Caco-2 (cell line): ENCODE measurements at places on chromosomes 13 and 19. TPM values are rescaled to one million over a fixed set of nuclear protein-coding genes. Genes with fewer than 3 reads are reported as not detected.

Gene NCLN
- 87.3 and 94.2 TPM in 2 replicates for total RNA-seq

Gene ELSPBP1
- not detected in 2 replicates for total RNA-seq

Gene ZNF844
- total RNA-seq: 0.72 and 1.0 TPM in 2 replicates

Gene NLRP4
- not detected in 2 replicates for total RNA-seq

Gene GPC6
- total RNA-seq: 0.07 and 0.16 TPM in 2 replicates

Gene PIK3R2
- 34.3 and 37.8 TPM in 2 replicates for total RNA-seq

Gene GNA15
- total RNA-seq: not detected in 2 replicates

Gene PTPRS
- 65.0 and 65.6 TPM in 2 replicates for total RNA-seq

Gene PSG4
- total RNA-seq: not detected in 2 replicates

Gene APOC1
- total RNA-seq: 246 and 250 TPM in 2 replicates

Gene PLIN5
- 0.73 and 0.84 TPM in 2 replicates for total RNA-seq

Gene NMRK2
- total RNA-seq: not detected in 2 replicates

Gene KIR3DL2
- total RNA-seq: not detected in 2 replicates

Gene ZNF611
- 27.5 and 28.5 TPM in 2 replicates for total RNA-seq

Gene IQCN
- total RNA-seq: 1.5 and 2.1 TPM in 2 replicates

- no peak for DNase-seq
Measured at GRCh38 chr19:35898499-35898809, 1.9 kb downstream of the NFKBID start.

DNA sequence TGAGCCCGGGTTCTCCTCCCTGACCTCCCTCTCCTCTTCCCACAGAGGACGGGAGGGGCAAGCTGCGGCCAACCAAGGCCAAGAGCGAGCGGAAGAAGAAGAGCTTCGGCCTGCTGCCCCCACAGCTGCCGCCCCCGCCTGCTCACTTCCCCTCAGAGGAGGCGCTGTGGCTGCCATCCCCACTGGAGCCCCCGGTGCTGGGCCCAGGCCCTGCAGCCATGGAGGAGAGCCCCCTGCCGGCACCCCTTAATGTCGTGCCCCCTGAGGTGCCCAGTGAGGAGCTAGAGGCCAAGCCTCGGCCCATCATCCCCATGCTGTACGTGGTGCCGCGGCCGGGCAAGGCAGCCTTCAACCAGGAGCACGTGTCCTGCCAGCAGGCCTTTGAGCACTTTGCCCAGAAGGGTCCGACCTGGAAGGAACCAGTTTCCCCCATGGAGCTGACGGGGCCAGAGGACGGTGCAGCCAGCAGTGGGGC lies 162.2 kb downstream of the KDM4B start:
- DNase-seq: no peak

DNA sequence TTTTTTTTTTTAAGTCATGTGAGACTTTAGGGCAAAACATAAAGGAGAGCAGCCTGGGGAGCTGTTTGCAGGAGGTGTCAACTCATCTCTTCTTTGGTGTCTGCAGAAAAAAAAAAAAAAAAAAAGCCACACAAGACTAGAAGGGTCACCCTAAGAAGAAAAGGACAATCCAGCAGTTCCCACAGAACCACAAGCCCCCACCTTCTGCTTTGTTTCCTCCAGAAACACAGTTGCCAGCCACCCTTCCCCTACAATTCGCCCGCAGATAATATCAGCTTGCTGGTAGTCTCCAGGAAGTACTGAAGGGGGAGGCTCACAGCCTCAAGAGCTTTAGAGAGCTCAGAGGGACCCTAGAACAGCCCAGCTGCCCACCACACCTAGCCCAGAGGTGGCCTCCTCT lies 22.3 kb upstream of the ZBTB7A start:
- no peak for DNase-seq

DNA sequence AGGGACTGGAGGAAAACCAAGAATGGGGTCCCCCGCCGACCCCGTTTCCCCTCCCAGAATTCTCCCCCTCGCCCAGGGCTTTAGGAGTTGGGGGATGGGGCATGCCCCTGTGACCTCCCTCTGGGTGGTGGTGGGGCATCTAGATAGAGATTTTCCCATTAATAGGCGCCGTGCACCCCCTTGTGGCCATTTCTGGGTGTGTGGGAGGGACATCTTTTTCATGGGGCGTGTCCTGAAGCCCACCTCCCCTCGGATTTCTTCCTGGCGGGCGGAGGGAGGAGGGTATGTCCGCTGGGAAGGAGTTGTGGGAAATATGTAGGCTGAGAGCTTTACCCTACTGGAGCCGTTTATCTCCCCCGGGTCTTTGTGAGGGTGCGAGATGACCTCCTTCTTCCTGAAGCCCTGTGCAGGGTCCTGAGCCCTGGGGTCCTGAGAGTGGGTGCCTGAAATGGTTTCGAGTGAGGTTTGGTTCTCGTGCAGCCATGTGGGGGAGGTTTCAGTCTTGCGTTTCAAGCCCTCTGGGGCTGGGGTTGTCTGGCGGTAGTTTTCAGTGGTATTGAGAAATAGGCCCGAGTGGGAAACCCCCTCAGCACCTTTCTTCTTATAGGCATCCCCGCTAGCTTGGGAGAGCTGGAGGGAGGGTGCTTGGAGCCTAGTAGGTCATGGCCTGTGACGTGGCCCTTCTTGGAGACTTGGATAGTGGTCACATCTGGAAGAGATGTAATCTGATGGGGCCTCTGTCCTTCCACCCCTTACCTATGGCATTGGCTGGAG lies 1.0 kb downstream of the PRMT1 start:
- peak; percentile 89 for DNase-seq

- peak; percentile 37 for DNase-seq
Measured at GRCh38 chr13:103187721-103188156, 121.5 kb upstream of the SLC10A2 start.

- DNase-seq: peak; percentile 66
Measured at GRCh38 chr19:46133101-46133627, 8.7 kb upstream of the IGFL3 start.

- DNase-seq: no peak
Measured at GRCh38 chr13:55602784-55603183, 1537.9 kb upstream of the PRR20A start.

GRCh38 chr19:343941-344624 lies 513 bp downstream of the MIER2 start:
- no peak for DNase-seq

DNA sequence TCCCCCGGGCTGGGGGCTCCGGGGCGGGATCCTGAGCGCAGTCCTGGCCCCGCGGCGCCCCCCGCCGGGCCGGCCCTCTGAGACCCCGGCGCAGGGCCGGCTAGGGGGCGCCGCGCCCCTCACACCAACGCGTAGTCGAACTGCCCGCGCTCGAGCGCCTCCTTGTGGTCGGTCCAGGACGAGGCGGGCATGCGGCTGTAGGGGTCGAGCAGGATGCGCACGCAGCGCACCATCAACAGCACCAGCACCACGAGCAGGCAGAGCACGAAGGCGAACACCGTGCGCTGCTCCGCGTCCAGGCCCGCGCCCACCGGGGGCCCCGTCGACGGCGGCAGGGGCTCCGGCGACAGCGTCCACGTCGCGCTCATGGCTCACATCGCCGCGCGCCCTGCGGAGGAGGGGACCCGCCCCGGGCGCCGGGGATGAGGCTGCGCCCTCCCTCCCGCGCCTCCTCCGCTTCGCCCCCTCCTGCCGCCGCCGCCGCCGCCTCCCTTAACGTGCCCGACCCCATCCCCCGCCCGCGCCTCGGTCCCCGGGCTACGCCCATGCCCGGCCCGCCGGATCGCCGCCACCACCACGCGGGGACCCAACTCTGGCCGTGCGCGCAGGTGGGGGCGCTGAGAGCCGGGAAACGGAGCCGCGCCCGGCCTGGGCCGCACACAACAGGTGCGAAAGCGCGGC lies 624 bp downstream of the CTXN1 start:
- peak; percentile 72 for DNase-seq

DNA sequence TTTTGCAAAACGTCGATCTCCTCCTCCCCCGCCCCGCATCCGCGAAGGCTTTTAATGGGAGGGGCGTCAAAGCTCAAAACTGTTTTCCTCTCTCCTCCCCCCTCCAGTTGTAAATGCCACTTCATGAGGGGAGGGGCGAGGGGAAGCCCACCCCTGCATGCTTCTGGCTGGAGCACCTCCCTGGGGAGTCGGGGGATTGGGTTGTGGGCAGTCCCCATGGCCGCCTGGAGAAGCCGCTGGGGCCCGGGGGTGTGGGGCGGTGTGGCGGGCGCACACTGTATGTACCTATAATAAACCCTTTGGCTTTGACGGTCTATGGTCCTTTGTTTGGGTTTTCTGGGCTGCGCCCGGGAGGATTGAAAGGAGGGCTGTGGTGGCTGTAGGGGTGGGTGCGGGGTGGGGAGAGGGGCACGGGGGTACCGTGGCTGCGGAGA lies 505 bp upstream of the SHKBP1 start:
- no peak for DNase-seq

DNA sequence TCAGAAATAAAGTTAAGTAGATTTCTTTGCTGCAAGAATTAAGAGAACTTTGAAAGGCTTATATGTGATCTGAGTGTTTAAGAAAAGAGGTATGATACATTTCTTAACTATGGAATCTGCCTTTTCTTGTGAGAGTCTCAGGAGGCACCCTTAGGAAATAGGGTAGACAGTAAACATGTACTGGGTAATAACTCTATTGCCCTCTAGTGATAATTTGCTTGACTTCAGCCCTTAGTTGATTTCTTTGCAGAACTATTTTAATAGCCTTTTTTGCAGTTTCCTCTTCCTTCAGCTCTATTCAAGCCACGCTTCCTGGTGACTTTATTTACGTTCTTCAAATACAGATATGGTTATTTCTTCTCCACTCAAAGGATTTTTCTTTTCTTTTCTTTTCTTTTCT lies 37.0 kb upstream of the CCNA1 start:
- no peak for DNase-seq

DNA sequence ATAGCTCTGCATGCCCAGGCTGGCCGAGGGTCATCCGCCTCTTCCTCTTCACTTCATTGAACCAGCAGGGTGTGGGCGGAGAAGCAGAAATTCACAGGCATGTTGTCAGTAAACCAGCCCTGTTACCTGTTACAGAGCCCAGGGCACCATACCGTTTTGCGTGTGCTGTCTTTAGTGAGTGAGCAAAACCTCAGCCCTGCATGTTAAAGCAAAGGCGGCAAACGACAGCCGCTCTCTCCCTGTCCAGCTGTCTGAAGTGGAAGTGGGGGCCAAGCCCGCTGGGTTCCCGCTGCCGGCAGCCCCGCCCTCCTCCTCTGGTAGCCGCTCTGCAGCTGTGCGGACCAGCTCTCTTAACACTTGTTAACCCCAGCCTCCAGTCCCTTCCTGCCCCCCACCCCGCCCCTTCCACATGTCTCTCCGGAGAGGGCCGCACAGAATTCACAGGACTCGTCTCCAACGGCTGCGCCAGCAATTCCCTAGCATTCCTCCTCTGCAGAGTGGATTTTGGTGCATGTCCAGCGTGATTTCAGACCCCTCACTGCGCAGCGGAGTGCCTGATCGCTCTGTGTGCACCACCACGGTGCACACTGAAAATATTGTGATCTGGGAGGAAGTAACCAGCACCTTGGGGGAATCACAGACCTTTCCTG lies 12.7 kb downstream of the KLHL26 start:
- DNase-seq: no peak

- no peak for DNase-seq
Measured at GRCh38 chr19:27780367-27781075, 1432.4 kb downstream of the UQCRFS1 start.

DNA sequence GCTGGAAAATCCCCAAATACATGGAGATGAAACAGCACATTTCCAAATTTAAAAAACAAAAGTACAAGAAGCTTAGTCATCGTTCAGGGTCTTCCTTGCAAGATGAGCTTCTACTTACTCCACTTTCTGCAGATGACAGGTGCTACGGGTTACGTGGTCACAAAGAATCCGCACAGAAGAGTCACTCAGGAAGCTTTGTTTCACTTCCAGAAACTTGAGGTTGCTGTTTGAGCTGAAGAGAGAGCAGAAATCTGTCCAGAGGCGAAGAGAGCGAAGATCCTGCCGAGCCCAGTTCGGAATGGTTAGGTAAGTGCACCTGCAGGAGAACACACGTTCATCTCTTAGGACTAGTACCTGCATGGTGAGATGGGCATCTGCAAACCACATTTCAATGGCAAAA lies 9.4 kb downstream of the NLRP7 start:
- DNase-seq: no peak

DNA sequence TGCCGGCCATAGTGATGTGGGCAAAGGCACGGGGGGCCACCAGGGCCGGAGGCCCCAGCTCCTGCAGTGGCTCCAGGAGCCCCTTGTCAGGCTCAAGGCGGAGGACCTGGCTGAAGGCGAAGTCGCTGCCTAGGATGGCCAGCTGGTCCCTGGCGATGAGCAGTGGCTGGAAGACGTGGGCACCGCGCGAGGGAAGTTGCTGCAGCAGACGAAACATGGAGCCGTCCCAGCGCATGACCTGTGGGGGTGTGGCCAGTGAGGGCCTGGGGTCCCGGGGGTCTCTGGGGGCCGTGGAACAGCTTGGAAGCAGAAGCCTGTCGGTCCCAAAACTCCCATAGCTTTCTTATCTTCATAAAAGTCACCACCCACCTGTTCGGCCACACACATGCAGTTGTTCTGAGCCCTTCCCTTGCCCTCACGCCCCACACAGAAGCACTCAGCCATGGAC lies 9.6 kb downstream of the LGI4 start:
- DNase-seq: no peak

- DNase-seq: peak; percentile 62
Measured at GRCh38 chr13:50993371-50993770, 83.8 kb downstream of the RNASEH2B start.

GRCh38 chr13:99467764-99468163 lies 33.5 kb upstream of the TM9SF2 start:
- DNase-seq: no peak

GRCh38 chr13:79445968-79446645 lies 34.8 kb upstream of the NDFIP2 start:
- no peak for DNase-seq
